ENCODE measurements at places on chromosomes 3 and 15.

DNA sequence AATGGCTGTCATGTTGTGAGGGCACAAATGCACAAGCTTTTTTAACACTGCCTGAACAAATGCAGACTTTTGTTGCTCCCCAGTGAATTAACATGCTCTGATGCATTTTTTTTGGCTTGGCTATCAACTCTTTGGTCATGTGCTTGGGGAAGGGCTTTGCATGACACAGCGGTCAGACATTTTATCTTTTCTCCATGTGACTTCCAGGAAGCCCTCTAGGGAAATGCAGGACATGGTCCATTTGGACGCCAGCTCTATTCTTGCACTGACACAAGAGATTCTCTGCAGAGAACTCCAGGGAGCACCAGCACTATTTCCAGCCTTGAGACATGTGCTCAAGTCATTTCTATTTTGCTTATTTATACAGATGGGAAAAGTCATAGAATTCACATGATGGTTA, 46.2 kb downstream of the NEK11 start:
- no peak for DNase-seq

DNA sequence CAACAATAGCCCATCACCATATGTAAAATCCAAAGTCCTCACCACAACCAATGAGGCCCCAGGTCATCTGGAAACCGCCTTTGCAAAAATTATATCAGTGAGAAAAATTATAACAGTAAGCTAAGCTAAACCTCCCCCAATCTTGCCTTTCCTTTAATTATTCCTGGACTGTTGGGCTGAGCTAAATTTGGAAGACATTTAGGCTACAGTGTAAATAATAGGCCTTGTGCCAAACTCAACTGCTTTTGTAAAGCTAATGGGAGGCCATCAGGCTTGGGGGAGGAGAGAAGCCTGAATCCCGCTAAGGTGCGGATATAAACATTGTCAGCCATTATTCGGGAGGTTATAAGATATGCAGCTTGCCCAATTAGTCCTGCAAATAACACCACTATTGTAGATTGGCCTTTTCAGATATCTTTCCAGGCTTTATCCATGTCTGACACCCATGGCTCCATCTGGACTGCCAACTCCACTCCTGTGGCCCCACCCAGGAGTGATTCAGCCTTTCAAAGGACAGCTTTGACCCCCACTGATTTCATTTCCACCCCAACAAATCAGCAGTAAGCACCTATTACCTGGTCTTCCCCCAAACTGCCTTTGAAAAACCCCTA, 53.0 kb upstream of the CA12 start:
- no peak for DNase-seq

- DNase-seq = no peak
These were observed 83.5 kb downstream of the AQP9 start for GRCh38 chr15:58221591-58222241.

- no peak for DNase-seq
These were observed 176.9 kb upstream of the LMCD1 start for GRCh38 chr3:8324747-8325146.

GRCh38 chr3:126351771-126352475, 5.3 kb downstream of the KLF15 start:
- no peak for DNase-seq

- DNase-seq = peak; percentile 44
These were observed 75.1 kb downstream of the CCK start for GRCh38 chr3:42190701-42191442.

GRCh38 chr3:192373586-192373985, 353.8 kb downstream of the FGF12 start:
- no peak for DNase-seq
